ENCODE measurements at places on chromosomes 5 and 9. TPM values are rescaled to one million over a fixed set of nuclear protein-coding genes. Genes with fewer than 3 reads are reported as not detected.
A peak's percentile ranks its signal among the peaks of the same experiment; 100 is the strongest.

Gene FRMD3
- 4.4 TPM for polyA plus RNA-seq

Gene DRD1
- polyA plus RNA-seq: 0.04 TPM

Gene ANKRD55
- polyA plus RNA-seq: 0.18 TPM

Gene C5orf58
- 1.0 TPM for polyA plus RNA-seq

Gene EPB41L4A
- polyA plus RNA-seq: 2.2 TPM

Gene PCDHGA7
- 0.69 TPM for polyA plus RNA-seq

Gene SLC24A2
- polyA plus RNA-seq: 0.03 TPM

Gene NME5
- 2.8 TPM for polyA plus RNA-seq

Gene EPB41L4B
- 35.5 TPM for polyA plus RNA-seq

DNA sequence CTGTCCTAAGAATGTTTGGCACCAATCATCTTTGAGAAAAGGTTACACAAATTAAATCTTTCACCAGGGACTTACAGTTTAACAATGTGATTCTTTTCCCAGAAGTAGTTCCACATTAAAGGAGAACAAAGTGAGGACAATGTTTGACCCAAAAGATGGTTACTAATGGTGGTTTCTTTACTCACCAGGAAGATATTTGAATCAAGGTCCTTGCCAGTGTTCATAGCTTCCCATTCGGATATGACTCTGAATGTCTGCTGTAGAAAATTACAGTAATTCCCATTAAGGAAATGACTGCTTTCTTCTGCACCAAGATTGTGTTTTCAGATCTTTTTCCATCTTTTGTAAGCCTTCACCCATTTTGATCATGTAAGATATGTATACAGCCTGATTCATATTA is 114.6 kb upstream of the ADAMTSL1 start:
- no peak for DNase-seq

DNA sequence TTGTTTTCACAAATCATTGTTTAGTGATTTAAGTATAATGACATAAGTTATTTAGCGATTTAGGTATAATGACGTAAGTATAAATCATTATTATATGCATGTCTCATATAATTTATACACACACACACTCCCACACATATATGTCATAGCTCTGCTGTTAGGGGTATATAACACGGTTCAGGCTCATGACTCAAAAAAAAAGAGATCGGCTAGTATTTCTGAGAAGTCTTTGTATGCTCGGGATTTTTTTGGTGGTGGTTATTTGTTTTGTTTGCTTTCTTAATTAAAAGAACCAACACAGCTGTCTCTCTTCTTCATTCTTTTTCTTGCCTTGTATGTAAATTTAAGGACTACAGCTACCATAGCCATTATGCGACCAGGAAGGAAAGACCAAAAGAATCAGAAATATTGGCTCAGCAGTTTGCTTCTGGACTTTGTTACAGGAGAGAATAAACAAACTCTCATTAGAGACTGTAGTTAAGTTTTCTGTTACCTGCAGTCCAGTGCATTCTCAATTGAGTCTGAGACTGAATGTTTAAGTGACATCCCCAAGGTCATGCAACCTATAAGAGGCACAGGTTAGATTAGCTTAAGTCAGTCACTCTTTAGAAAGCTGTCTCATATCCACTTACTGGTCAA is 83.2 kb upstream of the NREP start:
- peak; percentile 11 for DNase-seq

DNA sequence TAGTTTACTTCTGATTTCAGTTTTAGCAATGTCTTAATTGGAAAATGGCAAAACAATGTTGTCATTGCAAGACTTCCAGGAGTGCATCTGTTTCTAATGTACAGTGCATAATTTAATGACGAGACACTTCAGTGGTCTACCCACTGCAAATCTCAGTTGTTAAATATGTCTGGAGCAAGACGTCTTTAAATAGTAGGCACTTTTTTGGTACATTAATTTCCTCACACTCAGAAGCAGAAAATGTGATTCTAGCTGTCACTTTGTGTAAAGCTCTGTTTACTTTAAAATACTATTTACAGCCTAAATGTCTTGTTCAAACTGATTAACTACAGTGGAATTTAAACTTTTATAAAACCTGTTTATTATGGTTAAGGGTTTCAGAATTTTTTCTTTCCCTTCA is 815.5 kb downstream of the TLE1 start:
- DNase-seq: no peak

- no peak for DNase-seq
Measured at GRCh38 chr5:172901788-172902496, 57.3 kb upstream of the RPL26L1 start.

DNA sequence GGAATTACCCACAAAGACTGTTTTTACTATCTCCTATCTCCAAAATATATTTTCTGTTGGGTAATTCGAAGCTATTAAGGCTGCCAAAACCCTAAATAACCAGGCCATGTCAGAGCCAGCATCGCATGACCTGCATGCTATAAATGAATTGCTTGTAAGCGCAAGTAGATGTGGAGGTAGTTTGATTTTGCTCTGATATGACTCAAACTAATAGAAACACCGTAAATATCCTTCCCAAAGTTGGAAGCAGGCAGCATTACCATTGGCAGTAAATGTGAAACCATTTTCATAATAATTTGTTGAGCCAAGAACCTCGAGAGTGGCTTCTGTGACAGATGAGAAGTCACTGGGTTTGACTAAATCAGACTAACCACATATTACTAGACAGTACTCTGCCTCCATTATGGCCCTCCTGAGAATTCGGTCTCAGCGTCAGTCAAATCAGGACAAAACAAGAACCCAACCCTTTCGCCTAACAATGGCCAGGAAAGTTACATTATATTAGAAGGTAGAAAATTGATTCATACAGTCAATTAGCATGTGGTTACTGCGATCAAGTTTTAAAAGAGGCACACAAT is 289.8 kb downstream of the SPOCK1 start:
- no peak for DNase-seq

- no peak for DNase-seq
Measured at GRCh38 chr5:173256800-173257199, 21.8 kb upstream of the NKX2-5 start.

DNA sequence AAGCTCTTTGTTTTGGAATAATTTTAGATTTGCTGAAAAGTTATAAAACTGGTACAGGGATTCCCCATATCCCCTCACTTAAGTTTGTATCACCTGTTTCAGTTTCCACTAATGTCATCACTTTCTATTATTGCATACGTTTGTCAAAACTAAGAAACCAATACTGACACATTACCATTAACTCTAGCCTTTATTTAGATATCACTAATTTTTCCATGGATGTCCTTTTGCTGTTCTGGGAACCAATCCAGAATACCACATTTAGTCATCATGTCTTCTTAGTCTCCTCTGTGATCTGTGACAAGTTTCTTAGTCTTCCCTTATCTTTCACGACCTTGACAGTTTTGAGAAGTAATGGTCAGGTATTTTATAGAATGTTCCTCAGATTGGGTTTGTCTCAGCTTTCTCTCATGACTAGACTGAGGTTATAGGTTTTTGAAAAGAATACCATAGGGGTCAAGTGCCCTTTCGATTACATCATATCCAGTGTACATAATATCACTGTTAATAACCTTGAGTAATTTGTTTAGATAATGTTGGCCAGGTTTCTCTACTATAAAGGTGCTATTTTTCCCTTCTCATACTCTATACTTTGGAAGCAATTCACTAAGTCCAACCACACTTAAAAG is 51.9 kb upstream of the NMUR2 start:
- no peak for DNase-seq

- DNase-seq: no peak
Measured at GRCh38 chr5:112880219-112880964, 19.3 kb downstream of the SRP19 start.

GRCh38 chr5:1480806-1481205 is 35.6 kb upstream of the SLC6A3 start:
- no peak for DNase-seq

DNA sequence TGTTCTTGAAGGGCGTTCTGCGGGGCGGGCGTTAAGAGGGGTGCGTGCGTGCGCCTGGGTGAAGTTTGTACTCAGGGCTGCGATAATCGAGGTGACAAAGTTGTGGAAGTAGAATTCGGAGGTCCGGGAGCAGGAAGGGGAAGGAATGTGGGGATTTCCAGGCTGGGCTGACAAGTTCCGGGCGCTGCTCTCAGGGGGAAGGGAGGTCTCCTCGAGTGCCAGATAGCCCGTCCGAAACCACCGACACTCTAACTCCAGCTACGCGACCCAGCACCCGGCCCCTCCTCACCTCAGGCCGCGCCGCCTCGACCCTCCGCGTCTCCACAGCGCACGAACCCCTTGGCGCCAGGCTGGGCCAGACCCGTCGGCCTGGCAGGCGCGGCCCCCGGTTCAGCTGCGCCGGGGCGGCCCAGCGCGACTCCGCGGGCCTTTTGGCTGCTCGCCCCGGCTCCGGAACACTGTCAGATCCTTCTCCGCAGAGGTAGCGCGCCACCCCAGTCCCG is at the start of gene IL6ST:
IL6ST (minus strand) TSS at position 469 of the 503 bp plus-strand sequence. CDS start 18,685 bp downstream, outside the sequence.
- DNase-seq: peak; percentile 65

- no peak for DNase-seq
Measured at GRCh38 chr9:132663117-132663516, 6.7 kb downstream of the DDX31 start.

- DNase-seq: no peak
Measured at GRCh38 chr5:143176048-143176447, 227.4 kb downstream of the NR3C1 start.

- DNase-seq: no peak
Measured at GRCh38 chr9:128718047-128718446, 5.9 kb downstream of the ZDHHC12 start.

- DNase-seq: peak; percentile 48
Measured at GRCh38 chr9:89277454-89277853, 33.5 kb upstream of the CKS2 start.

DNA sequence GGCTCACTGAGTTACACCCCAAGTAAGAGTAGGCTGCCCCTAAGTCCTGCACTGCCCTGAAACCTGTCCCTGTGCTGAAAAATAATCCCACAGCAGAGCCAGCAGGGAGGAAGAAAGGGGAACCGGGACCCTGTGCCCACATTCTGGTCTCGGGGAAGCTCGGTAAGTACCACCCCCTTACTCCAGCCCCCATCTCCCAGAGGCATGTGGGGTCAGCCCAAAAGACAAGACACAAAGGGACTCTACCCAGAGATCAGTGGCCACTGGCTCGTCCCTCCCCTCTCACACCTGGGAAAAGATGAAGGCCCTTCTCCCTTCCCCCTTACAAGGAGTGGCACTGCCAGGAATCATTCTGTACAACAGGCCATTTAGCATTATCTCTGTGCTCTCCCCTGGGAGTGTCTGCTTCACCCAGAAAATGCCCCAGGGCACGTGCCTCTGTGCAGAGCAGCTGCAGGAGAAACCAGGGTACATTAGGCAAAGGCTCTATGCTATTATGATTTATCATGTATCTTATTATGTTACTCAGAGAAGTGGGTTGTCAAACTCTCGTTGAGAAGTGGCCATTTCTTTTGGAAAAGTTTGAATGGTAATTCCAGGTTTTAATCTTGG is 71.3 kb downstream of the NDFIP1 start:
- DNase-seq: no peak

- DNase-seq: peak; percentile 51
Measured at GRCh38 chr5:373710-374602, 52.4 kb downstream of the AHRR start.

GRCh38 chr5:38556599-38557307 is at the start of gene LIFR:
LIFR (minus strand) TSS chr5:38556646; CDS start chr5:38530647, 25,999 bp downstream.
- DNase-seq: peak; percentile 66

DNA sequence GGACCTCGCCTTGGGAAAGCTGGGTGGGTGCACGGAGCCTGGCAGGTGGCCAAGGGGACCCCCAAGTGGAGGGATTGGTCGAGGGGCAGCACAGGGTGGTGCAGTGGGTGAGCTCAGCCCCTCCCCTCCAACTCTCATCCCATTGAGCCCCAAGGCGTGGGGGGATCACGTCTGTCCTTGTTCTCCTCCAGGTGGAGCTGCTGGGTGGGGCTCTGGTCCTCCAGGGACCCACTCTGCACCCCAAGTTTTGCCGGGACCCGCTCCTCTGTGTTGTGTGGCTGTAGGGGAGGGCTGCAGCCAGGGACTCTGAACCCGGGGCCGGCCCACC is 3.6 kb upstream of the FUT7 start:
- DNase-seq: no peak

- peak; percentile 53 for DNase-seq
Measured at GRCh38 chr5:43482490-43483297, 971 bp downstream of the TMEM267 start.

DNA sequence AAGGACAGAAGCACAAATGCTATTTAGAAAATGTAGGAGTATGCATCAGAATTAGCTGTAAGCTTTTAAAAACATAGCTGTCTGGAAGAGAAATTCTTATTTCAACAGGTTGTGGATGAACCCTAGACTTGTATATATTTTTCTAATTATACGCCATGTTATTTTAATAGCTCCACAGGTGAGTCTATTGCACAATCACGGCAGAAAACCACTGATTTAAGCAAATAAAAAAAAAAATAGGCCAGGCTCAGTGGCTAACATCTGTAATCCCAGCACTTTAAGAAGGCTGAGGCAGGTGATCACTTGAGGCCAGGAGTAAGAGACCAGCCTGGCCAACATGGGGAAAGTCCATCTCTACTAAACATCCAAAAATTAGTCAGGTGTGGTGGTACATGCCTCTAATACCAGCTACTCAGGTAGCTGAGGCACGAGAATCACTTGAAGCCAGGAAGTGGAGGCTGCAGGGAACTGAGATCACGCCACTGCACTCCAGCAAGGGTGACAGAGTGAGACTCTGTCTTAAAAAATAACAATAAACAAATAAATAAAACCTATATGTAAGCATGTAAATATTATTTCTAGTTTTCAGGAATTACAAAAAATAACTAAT is 11.7 kb downstream of the TRIM23 start:
- DNase-seq: no peak

DNA sequence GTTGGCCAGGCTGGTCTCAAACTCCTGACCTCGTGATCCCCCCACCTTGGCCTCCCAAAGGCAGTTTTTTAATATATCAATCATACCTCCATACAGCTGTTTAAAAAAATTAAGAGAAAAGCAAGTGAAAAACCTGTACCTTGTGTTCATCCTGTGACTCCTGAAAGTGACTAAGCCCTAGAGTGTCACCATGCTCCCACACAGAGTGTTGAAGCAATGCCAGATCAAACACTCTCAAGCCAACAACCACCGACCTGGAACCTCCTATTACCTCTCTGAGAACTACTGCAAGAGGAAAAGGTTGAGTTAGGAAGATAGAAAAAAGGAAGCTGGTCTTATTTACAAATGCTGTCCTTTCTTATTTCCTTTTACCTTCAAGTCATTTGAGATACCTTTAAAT is 123.5 kb downstream of the RASEF start:
- no peak for DNase-seq

DNA sequence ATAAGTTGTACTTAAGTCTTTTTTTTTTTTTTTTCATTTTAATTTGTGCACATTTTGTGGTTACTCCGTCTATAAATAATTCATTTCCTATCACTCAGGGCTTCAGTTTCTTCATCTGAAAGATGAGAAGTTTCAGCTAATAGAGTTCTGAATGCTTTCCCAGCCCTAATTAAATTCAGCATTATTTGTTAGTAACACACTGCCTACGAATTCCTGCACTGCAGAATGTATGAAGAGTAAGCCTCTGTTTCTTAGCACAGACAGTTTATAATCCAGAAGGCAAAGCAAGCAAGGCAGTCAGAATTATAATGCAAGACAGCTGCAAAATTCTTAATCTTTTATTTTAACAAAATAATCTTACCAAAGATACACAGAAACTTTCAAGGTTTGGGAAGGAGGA is 138.0 kb upstream of the GHR start:
- DNase-seq: no peak

GRCh38 chr5:36045895-36046294 is 20.8 kb downstream of the UGT3A2 start:
- DNase-seq: no peak

- no peak for DNase-seq
Measured at GRCh38 chr9:31259824-31260223, 1124.6 kb upstream of the ACO1 start.

All from large intestine (tissue), 12 donors.